ENCODE measurements at places on chromosomes 16 and 17.

GRCh38 chr16:13083681-13084080 lies 182.3 kb downstream of the SHISA9 start:
- DNase-seq: no peak

DNA sequence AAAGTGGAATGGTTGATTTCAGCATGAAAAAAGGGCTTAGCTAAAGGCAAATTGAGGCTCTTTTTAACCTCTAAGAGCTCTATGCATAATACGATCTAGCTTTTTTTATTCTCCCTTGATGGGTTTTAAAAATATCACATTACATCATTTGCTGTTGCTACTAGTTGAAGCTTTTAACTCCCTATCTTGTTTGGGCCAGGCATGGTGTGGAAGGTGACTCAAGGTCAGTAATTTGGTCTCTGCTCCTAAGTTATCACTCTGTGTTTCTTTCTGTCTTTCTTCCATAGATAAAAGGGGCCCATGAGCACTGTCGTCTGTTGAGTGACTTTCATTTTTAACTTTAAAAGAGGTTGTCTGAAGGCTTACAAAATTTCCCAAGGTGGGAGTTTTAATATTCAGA lies 58.1 kb upstream of the GOT2 start:
- DNase-seq: no peak

GRCh38 chr17:34859652-34860051 lies 101.6 kb downstream of the CCT6B start:
- no peak for DNase-seq

DNA sequence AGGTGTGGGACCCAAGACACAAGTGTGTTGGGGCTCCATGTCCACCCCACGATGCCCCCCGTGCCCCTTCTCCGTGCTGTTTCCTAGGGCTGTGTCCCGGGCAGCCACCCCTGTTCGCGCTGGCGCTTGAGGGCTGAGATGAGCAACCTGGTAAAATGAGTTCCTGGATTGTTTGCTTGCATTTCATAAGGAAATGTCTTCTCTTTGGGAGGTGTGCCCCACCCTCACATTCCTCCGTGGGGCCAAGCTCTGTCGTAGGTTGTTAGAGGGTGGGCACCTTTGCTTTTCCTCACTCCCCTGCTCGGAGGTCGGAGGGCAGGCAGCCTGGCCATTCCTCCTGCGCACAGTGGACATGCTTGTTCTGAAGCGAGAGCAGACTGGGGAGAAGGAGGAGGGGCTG lies 171.3 kb upstream of the CHMP6 start:
- DNase-seq: peak; percentile 33

GRCh38 chr16:78142788-78143187 lies 43.3 kb downstream of the WWOX start:
- no peak for DNase-seq

- no peak for DNase-seq
Measured at GRCh38 chr16:6377956-6378355, 954.7 kb upstream of the RBFOX1 start.

DNA sequence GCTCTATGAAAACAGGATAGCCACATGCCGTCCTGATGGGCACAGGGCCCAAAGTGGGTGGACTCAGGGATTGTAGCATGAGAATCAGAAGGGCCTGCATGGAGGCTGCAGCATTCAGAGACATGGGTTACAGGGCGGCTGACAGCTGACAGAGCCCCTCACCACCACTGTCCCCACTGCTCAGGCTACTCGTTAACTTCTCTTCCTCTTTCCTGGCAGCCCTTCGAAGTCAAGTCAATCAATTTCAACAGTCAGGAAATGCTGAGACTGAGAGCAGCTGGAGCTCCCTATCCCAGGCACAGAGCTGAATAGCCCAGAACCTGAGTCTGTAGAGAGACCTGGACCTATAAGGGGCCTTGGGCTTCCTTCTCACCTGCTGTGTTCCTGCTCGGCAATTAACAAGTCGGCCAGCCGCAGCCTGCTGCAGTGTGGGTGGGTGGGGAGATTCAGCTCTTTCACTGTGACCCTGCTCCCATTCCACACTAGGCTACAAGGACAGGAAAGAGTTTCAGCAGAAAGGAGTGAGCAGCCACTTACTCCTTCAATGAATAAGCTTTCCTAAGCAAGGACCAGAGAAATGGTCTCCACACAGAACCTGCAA lies 76.9 kb downstream of the TEX14 start:
- DNase-seq: no peak

DNA sequence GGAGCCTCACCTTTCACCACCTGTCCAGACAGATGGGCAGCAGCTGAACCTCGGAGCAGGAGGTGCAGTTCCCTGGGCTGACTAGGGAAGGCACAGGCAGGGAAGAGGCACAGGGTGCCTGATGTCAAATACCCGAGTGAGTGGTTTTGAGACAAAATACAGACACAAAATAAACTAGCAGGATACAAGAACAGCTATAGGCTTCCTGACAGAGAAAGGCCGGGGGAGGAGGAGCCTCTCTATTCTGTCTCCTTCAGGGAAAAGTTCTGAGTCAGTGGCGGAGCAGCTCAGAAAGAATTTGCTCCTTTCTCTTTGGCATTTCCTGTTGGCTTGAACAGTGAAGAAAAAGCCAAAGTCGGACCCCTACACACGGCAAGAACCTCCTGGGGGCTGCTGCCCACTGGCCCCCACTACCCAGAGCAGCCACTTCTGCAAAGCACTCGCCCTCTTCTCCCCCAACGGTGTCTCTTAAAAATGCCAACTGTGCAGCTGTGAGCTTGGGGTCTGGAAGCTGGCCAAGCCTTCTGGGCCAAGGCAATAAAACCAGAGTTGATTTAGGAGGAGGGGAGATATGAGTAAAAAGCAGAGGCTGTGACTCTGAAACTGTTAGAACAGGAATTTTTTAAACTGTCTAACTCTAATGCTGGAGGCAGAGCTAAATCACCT lies 14.4 kb upstream of the FAAP100 start:
- DNase-seq: no peak

GRCh38 chr16:48810803-48811453 lies 200.9 kb upstream of the N4BP1 start:
- DNase-seq: no peak

DNA sequence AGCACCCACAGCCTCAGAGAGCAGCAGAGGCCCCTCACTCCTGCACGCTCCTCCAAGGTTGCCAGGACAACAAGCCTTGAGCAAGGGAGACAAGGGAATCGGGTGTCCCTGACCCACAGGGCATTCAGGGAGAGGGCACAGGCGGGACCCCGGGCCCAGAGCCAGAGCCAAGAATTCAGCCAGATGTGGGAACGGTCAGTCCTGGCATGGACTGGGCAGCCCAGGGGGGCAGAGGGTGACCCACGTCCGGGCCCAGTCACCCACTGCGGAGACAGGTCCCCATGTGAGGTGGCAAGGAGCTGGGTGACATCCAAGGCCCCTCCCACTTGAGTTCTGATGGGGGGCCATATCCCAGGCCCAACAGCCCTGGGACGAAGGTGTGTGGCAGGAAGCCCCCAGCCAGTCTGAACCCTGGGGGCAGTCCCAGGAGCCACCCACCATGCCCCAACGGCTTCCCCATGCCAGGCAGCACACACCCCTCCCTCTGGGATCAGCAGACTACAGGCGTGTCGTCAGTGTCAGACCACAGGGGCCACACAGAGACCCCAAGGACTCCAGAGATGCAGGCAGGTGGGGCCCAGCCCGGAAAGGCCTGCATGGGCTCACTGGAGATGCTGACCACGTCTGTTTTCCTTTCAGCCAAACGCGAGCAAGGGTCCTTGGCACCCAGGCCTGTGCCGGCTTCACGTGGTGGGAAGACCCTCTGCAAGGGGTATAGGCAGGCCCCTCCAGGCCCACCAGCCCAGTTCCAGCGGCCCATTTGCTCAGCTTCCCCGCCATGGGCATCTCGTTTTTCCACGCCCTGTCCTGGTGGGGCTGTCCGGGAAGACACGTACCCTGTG lies 23.0 kb downstream of the USP6 start:
- no peak for DNase-seq

- no peak for DNase-seq
Measured at GRCh38 chr17:10735251-10735650, 5.4 kb upstream of the TMEM220 start.

- no peak for DNase-seq
Measured at GRCh38 chr17:35889241-35889640, 9.1 kb upstream of the CCL5 start.

DNA sequence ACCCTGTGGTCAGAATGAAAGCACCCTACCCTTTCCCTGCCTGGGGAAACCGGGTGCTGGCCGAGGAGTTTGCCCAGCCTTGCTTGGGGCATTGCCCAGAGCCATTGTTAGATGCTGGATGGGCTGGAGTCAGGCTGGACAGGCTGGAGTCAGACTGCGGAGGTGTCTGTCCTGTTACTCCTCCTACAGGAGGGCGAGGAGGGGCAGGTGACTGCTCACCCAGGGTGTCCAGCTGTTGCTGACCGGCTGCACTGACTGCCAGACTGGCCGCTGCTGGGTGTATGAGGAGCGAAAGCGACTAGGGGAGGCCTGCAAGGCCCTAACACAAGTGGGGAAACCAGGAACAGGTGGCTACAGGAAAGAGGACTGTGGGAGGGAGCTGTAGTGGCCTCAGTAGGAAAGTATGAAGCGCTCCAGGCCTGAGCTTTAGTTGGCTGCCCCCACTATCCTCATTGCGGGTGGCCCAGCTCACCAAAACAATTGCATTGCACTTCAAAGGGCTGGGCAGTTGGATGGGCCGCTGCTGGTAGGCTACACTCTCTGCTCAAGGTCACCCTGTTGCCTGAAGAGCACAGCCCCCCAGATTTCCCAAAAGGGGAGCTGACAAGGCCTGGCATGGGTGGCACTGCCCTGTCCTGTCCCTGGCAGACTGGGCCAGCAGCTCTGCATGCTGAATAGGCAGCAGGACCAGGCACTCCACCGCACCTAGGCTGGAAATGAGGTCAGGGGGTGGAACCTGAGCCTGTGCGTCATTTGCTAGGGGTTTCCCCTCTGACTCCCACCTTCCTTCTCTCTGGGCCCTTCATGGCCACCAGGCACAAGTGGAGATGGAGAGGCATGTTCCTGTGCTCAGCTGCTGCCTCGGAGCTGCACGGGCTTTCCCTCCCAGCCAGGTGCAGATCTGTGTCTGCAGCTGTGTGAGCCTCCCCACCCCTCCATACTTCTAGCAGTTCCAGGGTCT lies 18.4 kb downstream of the LDHD start:
- DNase-seq: peak; percentile 91

- peak; percentile 42 for DNase-seq
Measured at GRCh38 chr16:2787961-2788360, 601 bp upstream of the PRSS33 start.

DNA sequence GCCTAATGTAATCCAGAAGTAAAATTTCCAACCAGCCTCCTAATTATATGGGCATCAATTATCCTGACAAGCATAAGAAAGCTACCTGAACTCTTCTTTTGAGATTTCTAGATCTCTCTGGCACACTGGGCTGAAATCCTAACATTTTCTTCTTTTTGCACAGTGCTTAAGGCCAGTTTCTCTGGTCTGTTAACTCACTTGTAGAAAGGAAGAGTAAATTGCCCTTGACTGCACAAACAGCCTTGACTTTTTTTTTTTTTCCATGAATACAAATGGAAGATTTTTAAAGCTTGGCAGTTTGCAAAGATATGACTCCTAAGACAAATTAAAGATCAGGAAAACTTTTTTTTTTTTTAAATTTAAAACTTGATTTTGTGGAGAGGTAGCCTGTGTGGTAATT lies 291.2 kb upstream of the MON1B start:
- no peak for DNase-seq

- DNase-seq: no peak
Measured at GRCh38 chr17:55157165-55157564, 107.6 kb upstream of the HLF start.

- no peak for DNase-seq
Measured at GRCh38 chr17:49975531-49975930, 6.5 kb downstream of the DLX4 start.

GRCh38 chr17:40699853-40700252 lies 3.7 kb downstream of the KRT24 start:
- no peak for DNase-seq

DNA sequence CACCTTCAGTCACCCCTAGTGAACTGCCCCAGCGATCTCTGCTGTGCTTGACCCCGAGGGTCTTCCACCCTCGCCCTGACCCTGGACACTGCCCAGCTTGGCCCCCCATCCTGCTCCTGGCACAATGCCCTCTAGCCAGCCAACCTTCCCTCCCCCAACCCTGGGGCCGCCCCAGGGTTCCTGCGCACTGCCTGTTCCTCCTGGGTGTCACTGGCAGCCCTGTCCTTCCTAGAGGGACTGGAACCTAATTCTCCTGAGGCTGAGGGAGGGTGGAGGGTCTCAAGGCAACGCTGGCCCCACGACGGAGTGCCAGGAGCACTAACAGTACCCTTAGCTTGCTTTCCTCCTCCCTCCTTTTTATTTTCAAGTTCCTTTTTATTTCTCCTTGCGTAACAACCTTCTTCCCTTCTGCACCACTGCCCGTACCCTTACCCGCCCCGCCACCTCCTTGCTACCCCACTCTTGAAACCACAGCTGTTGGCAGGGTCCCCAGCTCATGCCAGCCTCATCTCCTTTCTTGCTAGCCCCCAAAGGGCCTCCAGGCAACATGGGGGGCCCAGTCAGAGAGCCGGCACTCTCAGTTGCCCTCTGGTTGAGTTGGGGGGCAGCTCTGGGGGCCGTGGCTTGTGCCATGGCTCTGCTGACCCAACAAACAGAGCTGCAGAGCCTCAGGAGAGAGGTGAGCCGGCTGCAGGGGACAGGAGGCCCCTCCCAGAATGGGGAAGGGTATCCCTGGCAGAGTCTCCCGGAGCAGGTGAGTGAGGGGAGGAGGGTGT lies at the start of gene TNFSF13:
Gene TNFSF13, plus strand, starts transcription at position 207 of the 776 bp plus-strand sequence. Its CDS starts 290 bp downstream, at position 497.
- no peak for DNase-seq

DNA sequence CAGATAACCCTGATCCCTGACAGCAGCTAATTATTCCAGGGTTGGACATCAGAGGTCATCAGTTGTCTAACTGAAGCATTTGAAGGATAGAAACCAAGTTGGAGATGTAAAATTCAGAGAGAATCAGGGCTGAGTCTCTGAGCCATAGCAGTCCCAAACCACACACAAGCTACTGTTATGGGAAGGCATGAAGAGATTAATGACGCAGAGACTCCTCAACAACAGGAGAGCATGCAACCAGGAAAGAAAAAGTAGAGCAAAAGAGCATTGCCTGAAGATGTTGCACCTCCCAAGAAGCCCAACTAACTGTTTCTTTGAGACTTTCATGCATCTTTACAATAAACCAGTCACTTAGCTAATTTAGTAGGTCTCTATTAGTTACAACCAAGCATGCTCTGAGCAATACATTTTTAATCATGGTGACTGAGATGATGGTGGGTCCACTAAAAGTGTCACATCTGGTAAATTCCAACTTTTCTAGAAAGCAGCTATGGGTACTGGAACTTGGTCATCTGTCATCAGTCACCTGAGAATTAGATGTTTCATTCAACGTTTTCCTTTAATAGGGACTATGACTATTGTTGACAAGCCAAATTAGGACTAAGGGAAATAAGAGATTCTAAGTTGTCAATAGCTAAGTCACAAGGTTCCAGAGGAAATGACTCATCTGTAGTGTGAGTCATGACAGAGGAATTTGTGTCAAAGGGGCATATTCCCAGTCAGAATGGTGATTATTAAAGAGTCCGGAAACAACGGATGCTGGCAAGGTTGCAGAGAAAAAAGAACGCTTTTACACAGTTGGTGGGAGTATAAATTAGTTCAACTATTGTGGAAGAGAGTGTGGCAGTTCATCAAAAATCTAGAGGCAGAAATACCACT lies 239.8 kb downstream of the CHD9NB start:
- DNase-seq: no peak

Data from activated effector memory CD4-positive, alpha-beta T cell treated with anti-CD3 and anti-CD28 coated beads, Interleukin-2, amount 50 U/mL, for 16 hours (primary cell).